ENCODE measurements at places on chromosomes 5 and 9.

DNA sequence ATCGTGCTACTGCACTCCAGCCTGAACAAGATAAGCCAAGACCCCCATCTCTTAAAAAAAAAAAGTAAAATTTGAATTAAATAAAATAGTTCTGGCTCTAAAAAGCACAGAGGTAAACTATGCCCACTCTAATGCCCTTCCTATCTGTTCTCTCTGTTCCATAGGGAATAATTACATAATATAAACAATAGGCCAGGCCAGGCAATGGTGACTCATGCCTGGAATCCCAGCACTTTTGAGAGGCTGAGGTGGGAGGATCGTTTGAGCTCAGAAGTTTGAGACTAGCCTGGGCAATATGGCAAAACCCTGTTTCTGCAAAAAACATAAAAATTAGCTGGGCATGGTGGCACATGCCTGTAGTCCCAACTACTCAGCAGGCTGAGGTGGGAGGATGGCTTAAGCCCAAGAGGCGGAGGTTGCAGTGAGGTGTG lies 47.4 kb downstream of the MYO10 start:
- DNase-seq, result no peak

- DNase-seq, result no peak
These were observed 83.0 kb downstream of the GRIA1 start for GRCh38 chr5:153573326-153574033.

DNA sequence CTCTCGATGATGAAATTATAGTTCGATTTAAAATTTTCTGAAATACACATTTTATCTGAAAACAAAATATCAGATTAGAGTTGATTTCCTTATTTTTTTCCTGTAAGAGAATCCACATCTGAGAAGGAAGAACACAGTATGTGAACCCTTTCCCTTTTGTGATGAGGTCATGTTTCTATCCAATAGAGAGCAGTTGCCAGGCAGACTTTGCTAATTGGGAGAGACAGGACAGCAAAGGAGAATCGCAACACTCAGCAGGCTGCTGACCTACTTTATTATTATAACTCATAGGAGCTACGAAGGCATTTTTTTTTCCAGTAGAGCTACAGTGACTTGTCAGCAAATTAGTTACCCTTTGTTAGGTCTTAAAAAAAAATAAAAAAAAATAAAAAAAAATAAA lies 242.1 kb downstream of the HCN1 start:
- DNase-seq, result peak; percentile 1

DNA sequence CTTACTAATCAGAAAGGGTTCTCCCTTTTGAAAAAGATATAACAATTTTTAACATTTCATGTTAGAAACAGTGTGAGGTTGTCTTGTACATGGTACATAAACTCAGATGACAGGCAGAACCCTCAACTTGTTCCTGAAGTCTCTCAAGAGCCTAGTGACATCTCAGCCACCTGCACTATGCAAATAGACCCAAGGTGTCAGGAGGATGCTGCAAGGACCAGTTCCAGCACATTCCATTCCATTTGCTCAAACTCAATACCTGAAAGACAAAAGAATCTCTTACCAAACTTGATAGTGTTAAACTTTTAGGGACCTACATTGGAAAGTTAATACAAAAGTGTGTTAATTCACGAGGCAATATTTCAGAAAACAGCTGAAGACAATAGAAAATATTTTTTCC lies 544.6 kb downstream of the CETN3 start:
- DNase-seq, result no peak

DNA sequence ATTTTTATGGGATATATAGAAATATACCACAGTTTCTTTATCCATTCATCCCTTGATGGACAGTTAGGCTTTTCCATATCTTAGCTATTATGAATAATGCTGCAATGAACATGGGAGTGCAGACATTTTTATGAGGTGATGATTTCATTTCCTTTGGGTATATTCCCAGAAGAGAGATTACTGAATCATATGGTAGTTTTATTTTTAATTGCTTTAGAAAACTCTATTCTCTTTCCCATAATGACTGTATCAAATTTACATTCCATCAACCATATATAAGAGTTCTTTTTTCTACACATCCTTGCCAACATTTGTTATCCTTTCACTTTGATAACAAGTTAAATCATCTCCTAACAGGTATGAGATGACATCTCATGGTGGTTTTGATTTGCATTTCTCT lies 821.6 kb downstream of the TLE1 start:
- DNase-seq, result no peak

GRCh38 chr9:123863164-123863855 lies 66.6 kb downstream of the DENND1A start:
- no peak for DNase-seq

DNA sequence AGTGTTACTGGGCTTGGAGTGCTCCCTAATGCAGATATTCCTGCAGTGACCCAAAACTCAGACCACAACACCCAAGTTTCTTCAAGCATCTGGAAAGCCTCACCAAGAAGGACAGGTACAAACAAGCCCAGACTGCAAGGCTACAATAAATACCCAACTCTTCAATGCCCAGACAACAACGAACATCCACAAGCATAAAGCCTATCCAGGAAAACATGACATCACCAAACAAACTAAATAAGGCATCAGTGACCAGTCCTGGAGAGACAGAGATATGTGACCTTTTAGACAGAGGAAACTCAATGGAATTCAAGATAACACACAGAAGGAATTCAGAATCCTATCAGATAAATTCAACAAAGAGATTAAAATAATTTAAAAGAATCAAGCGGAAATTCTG lies 605.6 kb downstream of the PDE4D start:
- DNase-seq, result no peak

DNA sequence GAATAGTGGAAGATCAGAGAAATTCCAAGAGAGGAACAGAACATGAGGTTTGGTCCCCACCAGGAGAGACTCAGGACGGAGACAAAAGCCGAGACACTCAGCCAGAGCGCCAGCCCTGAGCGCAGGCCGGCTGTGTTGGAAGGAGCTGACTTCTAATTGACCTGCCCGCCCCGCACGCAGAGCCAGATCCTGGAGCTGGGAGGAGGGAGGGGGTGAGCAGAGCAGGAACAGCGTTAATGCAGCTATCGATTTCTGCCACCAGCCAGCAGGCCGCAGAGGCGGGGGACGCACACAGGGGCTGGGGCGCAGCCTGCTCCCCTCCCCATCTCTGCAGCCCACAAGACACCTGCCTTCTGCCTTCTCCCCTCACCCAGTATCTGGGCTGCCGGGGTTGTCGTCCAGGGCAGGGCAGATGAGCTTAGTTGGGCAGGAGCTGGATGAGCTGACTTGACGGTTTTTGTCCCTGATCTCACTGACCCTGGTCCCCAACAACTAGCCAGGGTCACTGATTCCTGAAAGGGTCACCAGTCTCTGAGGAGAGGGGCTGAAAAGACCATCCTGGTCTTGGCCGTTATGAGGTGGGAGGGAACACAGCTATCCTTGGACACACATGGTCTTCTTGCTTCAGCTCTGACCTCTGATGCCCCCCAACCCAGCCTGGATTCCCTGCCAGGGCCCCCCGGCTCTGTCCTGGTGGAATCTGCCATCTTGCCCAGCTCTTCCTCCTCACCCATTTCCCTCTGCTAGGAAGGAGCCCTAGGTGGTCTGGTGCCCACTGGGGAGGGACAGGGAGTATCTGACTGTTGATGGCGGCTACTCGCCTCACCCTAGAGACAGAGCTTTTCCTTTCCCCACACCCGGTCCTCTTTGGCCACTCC lies 29.8 kb downstream of the CXXC5 start:
- no peak for DNase-seq

GRCh38 chr5:147547730-147548129 lies 37.9 kb upstream of the DPYSL3 start:
- DNase-seq, result no peak

GRCh38 chr5:21263361-21263760 lies 1275.4 kb upstream of the CDH18 start:
- DNase-seq, result no peak

- DNase-seq, result no peak
These were observed 240.3 kb downstream of the CACNA1B start for GRCh38 chr9:138117836-138118235.

- DNase-seq, result no peak
These were observed 95.8 kb upstream of the RARS1 start for GRCh38 chr5:168390491-168390890.

- no peak for DNase-seq
These were observed 283.1 kb upstream of the RGMB start for GRCh38 chr5:98490348-98490747.

GRCh38 chr9:93682155-93682968 lies 106.0 kb downstream of the PHF2 start:
- peak; percentile 35 for DNase-seq

- DNase-seq, result peak; percentile 82
These were observed 9.7 kb upstream of the PDCD1LG2 start for GRCh38 chr9:5500441-5501235.

GRCh38 chr9:1353291-1353690 lies 303.1 kb downstream of the DMRT2 start:
- no peak for DNase-seq

DNA sequence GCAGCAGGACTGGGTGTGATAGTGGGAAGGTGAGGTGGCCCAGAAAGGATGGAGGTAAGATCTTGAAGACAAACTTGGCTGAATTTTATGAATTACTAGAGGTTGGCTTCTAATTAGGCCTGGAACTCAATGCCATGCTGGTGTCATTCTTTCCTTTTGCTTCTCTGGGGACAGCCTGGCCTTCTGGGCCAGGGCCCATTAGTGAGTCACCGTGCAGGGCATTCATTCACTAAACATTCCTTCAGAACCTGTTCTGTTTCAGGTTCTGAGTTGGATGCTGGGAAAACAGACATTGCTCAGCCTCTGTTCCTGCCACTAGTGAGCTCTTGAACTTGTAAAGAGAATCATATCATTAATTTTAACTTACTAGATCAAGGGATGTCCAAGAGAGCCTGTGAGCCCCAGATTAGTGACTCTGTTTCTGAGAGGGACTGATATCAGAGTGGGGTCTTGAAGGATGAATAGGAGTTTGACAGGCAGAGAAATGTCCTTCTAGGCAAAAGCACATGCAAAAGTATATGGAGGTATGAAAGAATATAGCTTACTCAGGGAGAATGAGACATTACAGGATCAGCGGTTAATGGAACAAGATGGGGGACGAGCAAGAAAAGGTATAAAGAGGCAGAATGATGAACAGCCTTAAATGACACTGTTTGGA lies 66.5 kb downstream of the LHX2 start:
- DNase-seq, result no peak

DNA sequence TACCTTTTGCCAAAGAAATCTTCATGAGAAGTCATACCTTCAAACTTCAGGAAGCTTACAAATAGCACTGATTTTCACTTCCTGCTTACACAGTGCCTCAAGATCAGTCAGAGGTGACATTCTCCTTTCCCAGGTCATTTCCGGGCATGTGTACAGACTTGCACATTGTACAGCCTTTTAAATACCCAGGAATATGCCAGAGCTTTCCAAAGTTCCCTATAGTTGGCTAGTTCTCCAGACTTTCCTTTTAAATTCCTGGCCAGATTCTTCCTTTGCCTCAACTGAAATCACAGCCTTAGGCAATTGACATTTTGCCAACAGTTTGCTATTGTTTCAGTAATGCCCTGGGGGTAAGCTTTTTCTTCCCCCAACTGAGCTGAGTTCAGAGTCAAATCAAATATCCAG lies 47.2 kb downstream of the RFX3 start:
- no peak for DNase-seq

DNA sequence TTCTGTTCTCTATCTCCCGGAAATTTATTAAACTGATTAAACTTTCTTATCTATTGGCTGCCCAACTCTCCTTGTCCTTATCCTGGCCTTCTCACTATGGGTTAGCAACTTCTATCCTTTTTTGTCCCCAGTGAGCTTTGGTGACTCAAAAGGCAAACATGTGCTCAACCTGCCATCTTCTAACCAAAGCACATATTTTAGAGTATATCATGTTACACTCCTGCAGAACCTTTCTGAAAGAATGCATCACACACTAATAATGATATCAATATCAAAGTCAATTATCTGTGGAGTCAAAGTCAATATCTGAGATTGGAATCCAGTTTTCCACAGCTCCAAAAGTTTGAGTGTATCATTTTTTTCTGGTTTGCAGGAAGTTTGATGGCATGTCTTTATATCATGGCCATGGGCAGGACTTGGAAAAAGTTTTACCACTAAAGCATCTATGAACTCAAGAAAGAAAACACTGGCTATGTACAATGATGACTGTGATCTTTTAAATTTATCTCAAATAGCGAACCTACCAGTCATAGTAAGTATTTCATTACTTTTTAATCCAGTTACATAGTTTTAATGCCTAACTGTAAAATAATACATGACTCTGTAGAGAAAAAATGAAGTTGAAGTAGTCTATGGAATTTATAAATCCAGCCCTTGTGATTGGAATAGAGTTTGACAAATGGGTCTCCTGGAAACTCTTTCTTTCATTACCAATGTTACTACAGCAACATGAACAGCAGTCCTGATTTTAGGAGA lies 166.8 kb downstream of the DROSHA start:
- no peak for DNase-seq

DNA sequence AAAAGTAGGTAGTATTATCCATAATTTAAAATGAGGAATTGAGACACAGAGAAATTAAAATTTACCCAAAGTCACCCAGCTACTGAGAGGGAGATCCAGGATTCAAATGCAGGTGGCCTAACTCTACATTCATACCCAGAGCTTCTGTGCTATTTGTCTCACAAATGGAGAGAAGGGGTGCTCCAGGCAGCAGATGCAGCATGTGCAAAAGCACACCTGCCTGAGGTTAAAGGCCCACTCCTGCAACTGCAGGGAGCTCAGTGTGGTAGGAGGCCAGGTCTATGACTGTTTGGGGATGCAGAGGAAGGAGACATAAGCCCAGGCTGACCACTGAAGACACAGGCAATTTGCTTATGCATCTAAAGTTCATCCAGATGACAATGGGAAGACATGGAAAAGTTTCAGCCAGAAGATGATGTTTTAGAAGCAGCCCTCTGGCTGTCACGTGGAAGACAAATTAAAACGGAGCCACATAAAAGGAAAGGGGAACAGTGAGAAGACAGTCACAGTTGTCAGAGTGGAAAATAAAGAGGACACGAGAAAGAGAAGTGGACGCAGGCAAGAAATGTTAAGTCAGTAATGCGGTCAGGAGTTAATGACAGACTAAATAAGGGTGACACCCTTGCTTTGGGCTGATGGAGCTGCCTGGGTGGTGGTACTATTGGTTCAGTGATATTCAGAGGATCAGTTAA lies 214.7 kb downstream of the EBF1 start:
- DNase-seq, result no peak

DNA sequence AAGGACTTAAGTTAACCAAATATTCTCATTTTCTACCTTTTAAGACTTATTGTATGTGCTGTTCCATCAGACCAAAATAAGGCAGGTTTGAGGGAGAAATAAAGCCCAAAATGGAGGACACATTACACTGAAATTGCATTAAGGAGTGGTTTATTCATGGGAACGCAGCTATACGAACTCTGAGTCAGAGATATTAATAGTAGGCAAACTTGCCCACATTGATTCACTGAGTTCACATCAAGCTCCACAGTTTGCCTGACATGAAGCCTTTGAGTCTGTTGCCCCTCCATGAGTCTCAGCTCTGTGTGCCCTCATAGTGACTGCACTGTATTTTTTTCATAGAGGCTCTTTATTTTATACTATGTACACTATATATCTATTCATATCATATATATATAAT lies 135.0 kb upstream of the SNX2 start:
- no peak for DNase-seq

- DNase-seq, result peak; percentile 59
These were observed 272.2 kb downstream of the AUH start for GRCh38 chr9:91089405-91090129.
